Cardiac septum (tissue), 1 donor: ENCODE measurements at places on chromosomes 1 and 21. TPM values are rescaled to one million over a fixed set of nuclear protein-coding genes. Genes with fewer than 3 reads are reported as not detected.

- no peak for DNase-seq
Measured at GRCh38 chr1:117719004-117719403, 113.2 kb downstream of the TENT5C start.

Gene WNT2B
- 5.7 TPM for total RNA-seq

Gene MATN1
- total RNA-seq = not detected

Gene HAO2
- total RNA-seq = not detected
